ENCODE measurements at places on chromosomes 5 and 9. TPM values are rescaled to one million over a fixed set of nuclear protein-coding genes. Genes with fewer than 3 reads are reported as not detected.

GRCh38 chr5:14665949-14666348, 1.4 kb downstream of the OTULIN start:
- no peak for DNase-seq

- DNase-seq = no peak
Measured at GRCh38 chr5:107542831-107543231, 127.9 kb downstream of the EFNA5 start.

DNA sequence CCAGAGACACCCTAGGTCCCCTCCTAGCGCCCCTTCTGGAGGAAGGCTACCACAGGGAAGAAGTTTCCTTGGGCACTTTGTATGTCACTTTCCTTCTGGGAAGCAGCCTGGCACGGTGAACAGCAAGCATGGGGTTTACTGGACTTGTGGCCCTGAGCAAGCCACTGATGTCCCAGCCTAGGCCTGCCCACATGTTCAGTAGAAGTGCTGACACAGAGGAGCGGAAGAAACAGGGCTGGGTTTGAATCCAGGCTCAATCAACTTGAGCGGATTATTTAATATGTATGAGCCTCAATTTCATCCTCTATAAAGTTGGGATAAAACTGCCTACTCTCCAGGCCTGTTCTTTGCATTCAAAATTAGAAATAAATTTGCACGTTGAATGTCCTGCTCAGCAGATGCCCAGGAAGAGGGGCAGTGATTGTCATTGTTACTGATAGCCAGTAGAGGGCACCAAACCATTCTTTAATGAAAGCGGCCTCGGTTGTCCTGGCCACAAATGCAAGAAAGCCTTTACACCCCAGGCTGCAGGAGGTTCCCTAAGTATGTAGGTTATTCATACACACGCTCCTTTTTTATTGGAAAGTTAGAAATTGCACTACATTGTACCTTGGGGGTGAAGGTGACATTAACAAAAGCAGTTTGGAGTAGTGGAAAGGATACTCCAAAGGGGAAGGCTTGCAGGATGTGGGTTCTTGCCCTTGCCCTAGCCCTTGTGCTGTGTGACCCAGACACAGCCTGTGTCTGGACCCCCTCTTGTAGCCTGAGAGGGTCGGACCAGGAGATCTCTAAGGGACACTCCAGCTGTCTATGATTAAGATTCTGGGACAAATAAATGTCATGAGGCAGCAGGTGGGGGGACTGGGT, 13.4 kb upstream of the XPA start:
- DNase-seq = no peak

- peak; percentile 93 for DNase-seq
Measured at GRCh38 chr5:158943057-158943456, 156.7 kb downstream of the EBF1 start.

- DNase-seq = no peak
Measured at GRCh38 chr5:68277431-68277830, 61.9 kb downstream of the PIK3R1 start.

The GARIN3 gene
- total RNA-seq = not detected
